Ecto neural progenitor cell (in vitro differentiated cells): ENCODE measurements at places on chromosomes 2 and 18.
A peak's percentile ranks its signal among the peaks of the same experiment; 100 is the strongest.

DNA sequence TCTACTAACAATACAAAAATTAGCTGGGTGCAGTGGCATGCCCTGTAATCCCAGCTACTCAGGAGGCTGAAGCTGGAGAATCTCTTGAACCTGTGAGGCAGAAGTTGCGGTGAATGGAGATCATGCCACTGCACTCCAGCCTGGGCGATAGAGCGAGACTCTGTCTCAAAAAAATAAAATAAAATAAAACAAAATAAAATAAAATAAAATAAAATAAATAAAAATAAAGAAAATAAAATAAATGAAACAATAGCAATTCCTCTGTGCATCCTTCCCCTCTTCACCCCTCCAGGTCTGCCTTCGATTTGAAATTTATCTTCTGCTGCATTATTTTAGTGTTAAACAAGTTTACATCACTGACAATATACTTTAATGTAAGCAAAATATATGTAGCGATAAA, 63.0 kb upstream of the UXS1 start:
- no peak for DNase-seq

GRCh38 chr2:58620093-58620492, 379.0 kb upstream of the FANCL start:
- DNase-seq = no peak

DNA sequence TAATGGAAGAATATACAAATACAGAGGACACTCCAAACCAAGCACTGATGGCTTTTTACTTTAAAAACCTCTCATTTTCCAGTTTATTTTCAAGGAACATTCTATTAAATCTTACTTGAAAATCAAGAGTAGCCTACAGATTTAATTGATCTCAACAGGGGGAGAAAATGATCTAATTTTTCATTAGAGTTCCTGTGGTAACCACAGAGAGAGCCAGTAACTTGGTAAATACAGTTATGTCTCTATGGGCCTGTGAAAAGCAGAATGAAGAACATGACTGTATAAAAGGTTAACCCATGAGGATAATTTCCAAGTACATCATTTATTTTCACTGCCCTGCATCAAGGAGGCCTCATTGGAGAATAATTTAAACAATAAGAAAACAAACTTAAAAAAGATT, 39.8 kb upstream of the ITPRID2 start:
- DNase-seq = no peak

DNA sequence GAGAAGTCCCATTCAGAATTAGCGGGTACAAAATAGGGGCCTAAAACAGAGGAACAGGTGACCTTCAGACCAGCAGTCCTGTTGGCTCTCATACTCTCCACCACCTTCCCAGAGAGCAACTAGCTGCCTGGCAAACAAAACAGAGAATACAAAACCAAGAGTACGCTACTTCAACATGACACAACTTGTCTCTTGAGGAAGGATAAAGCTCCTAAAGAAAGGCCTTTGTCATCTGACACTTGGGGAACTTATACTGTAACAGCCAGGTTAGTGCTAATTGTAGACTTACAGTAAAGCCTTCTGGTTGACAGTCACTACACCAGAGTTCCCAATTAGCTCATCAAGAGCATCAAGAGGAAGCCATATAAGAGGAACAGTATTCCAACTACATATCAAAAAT, 282.1 kb upstream of the NT5C1B start:
- no peak for DNase-seq

GRCh38 chr18:34261865-34262780, 37.4 kb upstream of the NOL4 start:
- DNase-seq = no peak

- DNase-seq = no peak
Measured at GRCh38 chr2:56743807-56744206, 560.0 kb downstream of the CCDC85A start.

- peak; percentile 58 for DNase-seq
Measured at GRCh38 chr18:9708434-9709303, 568 bp downstream of the RAB31 start.

DNA sequence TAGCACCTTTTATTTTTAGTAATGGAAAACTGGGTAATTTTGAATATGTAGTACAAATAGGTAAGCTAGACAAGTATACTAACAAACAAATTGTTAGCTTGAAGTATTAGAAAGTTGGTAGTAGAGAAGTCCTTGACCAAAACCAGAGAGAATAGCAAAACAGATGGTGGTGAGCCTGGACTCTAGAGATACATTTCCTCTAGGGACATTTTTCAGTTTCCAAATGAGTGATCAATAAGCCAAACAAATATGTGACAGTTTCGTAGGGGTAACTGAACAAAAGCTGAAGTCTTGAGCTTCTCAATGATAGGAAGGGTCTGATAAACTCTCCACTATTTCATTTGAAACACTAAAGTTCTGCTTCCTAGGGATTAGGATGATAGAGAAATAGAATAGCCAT, 692.0 kb upstream of the FAM98A start:
- no peak for DNase-seq

- no peak for DNase-seq
Measured at GRCh38 chr2:161710131-161710915, 86.1 kb downstream of the SLC4A10 start.

- no peak for DNase-seq
Measured at GRCh38 chr18:24771300-24771699, 310.9 kb downstream of the HRH4 start.

GRCh38 chr2:162475661-162476060, 131.7 kb downstream of the GCA start:
- DNase-seq = no peak

DNA sequence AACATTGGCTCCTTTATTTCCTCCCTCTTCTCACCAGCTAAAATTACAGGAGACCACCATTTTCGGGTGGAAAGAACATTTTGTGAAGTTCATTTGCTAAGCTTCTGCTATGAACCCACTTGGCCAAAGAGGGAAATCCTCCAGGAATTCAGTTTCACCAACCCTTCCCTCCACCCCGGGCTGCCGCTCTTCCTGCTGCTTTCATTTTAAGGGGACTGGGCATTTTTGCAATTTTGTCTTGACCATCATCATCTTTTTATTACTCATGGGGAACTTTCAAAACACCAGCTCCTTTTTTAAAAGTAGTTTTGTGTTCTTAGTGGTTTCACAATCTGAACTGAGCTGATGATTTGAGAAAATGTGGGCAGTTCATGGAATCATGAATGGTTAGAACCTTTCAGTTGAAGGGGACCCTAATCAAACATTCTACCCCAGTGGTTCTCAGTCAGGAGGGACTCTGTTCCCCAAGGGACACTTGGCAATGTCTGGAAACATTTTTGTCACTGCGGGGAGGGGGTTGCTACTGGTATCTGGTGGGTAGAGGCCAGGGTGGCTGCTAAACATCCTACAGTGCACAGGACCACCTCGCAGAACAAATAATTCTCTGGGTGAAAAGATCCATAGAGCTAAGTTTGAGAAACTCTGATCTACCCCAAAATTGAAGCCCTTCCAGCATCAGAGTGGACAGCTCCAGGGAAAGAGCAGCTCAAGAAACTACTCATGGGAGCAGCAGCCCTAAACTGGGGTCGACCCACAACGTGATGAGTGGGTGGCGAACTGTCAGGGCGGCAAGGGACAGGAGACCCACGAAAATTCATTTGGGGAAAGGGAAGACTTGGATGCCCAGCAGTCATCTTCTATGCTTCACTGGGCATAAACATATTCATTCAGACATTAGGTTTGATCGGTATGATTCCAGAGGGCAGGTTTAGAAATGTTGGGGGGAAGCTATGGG, 92.9 kb downstream of the ACKR3 start:
- DNase-seq = peak; percentile 16

GRCh38 chr2:11571170-11571569, 37.3 kb downstream of the GREB1 start:
- no peak for DNase-seq

GRCh38 chr2:61244694-61245093, 82.7 kb downstream of the C2orf74 start:
- DNase-seq = no peak

- no peak for DNase-seq
Measured at GRCh38 chr2:89833780-89834117, 1142.3 kb downstream of the RPIA start.

DNA sequence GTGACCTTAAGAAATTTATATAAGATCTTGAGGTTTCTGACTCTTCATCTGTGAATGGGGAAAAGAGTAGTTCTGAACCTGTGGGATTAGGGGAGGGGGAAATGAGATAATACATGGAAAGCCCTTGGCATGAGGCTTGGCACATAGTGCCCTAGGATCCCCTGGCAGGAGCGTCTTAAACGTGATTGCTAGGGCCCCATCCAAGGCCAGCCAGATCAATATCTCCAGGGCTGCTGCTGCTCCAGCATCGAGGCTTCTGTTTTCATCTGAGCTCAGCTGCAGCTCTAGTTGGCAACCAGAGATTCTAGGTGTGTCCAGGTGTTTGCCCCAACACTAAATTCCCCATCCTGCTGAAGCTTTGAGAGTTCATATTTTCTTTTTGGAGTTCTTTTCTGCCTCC, 71.0 kb downstream of the IL1R2 start:
- no peak for DNase-seq

GRCh38 chr2:201164166-201164565, 18.8 kb upstream of the CASP10 start:
- DNase-seq = no peak

DNA sequence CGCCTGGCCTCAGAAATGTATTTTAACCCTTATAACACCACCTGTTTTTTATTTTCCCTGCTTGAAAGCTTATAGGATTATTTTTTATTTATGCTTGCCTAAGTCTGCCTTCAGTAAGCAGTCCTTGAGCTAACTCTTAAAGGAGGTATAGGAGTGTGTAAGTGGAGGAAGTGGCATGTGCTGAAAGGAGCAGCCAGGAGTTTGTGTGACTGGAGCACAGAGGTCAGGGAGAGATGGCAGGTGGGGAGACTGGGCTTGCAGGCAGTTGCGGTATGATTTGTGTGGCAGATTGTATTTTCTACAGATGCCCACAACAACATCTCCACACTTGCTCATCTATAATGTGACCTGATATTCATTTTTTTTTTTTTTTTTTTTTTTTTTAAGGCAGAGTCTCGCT, 27.2 kb upstream of the PAIP2B start:
- no peak for DNase-seq

DNA sequence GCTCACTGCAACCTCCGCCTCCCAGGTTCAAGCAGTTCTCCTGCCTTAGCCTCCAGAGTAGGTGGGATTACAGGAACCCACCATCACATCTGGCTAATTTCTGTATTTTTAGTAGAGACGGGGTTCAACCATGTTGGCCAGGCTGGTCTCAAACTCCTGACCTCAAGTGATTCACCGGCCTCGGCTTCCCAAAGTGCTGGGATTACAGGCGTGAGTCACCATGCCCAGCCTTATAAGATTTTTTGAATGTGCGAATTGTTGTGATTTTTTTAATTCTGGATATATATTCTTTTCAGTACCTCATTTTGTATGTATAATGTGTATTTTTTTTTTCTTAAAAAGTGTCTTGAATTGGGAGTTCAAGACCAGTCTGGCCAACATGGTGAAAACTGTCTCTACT, 42.0 kb upstream of the CCDC150 start:
- DNase-seq = no peak

- no peak for DNase-seq
Measured at GRCh38 chr2:68431316-68431972, 35.6 kb downstream of the FBXO48 start.

DNA sequence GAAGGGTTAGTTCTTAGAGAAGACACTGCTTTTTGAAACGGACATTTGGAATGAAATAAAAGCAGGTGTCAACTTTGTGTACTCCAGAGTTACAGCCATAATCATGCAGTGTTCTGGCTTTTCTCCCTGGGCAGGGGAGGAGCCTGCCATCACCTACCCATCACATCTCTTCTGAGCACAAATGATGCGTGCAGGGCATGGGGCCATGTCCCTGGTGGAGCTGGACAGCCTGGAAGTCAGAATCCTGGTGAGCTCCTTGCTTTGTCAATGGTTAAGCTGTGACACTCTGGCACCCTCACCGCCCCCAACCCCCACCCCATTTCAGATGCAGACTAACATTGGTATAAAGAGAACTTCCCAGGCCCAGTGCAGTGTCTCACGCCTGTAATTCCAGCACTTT, 53.1 kb downstream of the PDCL3 start:
- peak; percentile 32 for DNase-seq

DNA sequence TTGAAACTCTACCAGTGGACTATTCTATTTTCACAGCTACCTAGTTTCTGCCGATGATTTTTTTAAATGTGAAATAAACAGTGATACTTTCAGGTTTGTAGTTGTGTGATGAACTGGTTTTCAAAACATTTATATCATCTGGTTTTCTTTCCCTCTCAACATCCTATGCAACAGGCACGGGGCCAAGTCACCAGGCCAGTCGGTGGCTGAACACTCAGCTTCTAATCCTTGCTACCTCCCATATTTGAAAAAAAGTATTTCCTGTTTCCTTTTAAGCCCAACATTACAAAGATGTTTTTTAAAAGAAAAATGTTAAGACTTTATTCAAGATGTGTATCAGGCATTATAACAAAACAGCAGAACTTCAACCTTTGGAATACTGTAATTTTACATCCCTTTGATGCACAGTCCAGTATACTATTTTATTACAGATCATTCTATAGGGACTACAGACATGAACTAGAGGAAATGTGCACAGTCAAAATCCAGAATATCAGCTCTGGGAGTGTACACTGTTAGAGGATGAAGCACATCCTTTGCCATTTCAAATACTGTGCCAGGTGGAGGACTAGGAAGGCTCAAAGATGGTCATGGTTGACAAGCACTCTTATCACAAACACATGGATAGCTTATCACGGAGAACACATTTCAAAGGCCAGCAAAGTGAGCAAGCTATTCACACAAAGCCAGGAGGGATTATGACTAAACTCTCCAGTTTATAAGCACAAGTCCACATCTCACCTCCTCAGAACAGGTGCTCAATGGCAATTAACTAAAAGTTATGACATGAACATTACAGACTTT, 14.6 kb downstream of the MRPL35 start:
- no peak for DNase-seq

DNA sequence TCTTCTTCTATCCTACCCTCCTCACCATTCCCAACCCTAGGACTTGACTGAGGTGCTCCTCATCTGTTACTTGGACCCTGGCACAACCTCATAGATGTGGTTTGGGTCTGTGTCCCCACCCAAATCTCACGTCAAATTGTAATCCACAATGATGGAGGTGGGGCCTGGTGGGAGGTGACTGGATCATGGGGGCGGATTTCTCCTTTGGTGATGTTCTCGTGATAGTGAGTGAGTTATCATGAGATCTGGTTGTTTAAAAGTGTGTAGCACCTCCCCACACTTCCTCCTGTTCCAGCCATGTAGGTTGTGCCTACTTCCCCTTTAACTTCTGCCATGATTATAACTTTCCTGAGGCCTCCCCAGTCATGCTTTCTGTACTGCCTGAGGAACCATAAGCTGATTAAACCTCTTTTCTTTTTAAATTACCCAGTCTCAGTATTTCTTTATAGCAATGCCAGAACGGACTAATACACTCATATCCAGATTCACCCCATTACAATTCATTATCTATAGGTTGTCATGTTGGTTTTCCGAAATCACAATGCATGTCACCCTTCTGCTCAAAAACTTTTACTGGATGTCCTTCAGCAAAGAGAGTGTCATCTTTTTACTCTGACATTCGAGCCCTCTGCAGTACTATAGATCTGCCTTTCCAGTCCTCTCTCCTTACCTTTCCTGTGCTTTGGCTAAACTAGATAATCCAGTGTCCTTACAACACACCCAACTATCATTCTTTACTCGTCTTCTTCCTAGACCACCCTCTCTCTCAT, 45.7 kb downstream of the APOB start:
- DNase-seq = no peak
